ENCODE measurements at places on chromosomes 16 and 17.

GRCh38 chr16:46746821-46747776 is 1.0 kb downstream of the MYLK3 start:
- DNase-seq = peak; percentile 80

DNA sequence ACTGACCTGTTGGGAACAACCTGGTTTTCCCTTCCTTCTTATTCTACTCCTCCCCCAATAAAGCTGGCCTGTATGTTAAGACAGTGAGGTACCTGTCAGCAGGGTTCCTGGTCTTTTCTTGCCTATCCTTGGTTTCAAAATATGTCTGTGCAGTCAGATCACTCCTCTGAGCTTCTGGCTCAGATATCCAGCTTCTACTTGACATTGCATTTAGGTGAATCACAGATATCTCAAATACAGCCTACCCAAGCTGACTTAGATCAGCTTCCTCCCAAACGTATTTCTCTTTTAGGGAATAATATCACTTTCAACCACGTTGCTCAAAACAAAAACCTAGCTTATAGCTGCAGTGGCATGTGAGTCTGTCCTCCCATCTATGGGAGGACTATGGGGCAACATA is 48.7 kb downstream of the TEX14 start:
- no peak for DNase-seq

DNA sequence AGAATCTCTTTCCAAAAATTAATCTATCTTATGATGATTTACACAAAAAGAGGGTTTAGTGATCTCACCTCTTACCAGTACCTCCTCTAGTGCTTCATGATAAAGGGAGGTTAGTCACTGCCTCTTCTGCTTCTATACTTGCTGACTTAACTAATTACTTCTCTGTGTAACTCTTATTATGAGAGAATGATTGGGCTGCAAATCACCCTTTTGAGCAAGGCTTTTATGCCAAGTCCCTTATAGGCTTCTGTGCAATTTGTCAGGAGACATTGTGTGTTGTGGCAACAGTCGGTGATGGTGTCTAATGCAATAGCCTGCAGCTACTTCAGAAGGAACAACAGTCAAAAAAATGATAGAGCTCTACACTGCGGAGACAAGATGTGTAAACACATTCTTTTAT is 1568.1 kb upstream of the GOT2 start:
- no peak for DNase-seq

DNA sequence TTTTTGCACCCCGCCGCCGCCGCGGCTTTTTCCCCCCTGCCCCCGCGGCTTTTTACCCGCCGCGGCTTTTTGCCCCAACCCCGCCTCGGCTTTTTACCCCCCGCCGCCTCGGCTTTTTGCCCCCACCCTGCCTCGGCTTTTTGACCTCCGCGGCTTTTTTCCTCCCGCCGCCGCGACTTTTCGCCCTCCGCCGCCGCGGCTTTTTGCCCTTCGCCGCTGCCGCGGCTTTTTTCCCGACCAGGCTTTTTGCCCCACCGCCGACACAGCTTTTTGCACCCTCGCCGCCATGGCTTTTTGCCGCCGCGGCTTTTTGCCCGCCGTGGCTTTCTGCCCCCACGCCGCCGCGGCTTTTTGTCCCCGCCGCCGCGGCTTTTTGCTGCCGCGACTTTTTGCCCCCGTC is 137.0 kb upstream of the TP53TG3D start:
- no peak for DNase-seq

GRCh38 chr17:75135946-75136345 is 4.4 kb upstream of the NT5C start:
- DNase-seq = no peak

GRCh38 chr16:7303660-7304200 is 28.9 kb upstream of the RBFOX1 start:
- DNase-seq = peak; percentile 63

DNA sequence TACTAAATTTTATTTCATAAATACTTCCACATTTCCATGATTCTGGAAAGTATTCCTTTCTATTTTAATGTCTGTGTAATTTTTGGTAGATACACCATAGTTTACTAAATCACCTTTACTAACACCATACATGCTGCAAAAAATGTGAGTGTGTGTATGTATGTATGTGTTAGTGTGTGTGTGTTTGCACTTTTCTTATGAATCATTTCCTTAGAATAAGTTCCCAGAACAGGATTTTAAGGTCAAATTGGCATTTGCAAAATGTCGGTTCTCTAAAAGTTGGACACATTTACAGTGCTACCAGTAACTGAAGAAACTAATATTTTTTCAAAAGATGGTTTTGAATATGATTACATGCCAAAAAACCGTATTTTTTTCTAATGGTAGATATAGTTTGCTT is 137.1 kb downstream of the CYB561 start:
- no peak for DNase-seq

- DNase-seq = no peak
Observed at GRCh38 chr16:56880176-56880575, 15.2 kb downstream of the SLC12A3 start.

DNA sequence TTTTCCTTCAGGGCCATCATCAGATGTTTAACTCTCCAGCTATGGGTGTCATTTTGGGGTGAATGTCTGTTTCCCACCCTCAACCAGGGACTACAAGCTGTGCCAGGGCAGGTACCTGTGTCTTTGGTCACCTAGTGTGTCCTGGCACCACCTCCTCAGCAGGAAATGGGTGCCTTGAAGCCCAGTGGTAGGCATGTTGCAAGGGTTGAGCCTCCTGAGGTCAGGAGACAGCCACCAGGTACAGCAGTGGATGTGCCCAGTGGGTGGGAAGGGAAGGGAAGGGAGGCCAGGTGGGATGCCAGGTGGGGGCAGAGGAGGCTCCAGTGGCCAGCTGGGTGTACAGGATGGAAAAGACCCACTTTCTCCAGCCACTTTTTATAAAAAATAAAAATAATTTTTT is 25.5 kb upstream of the ADORA2B start:
- DNase-seq = no peak

DNA sequence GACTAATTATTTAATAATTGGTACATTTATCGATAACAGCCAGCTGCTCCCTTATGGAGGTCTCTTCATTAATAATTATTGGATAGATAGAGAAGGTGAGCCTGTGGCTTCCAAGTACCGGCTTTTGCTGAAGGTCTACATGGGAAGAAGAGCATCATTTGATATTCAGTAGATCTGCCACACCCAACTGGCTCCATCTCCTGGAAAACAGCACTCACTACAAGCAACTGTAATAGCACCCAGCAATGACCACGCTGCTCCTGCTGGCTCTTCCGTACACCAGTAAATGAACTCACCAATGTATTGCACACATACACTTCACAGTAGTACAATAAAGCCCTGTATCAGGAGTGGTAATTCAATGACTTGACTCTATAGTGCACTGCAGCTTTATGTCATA is 19.5 kb downstream of the MARVELD3 start:
- peak; percentile 73 for DNase-seq

- no peak for DNase-seq
Observed at GRCh38 chr17:45649796-45650195, 134.3 kb upstream of the CRHR1 start.

- DNase-seq = peak; percentile 47
Observed at GRCh38 chr17:10208604-10209193, 10.3 kb upstream of the GAS7 start.

GRCh38 chr17:45834471-45835396 is 9.9 kb upstream of the SPPL2C start:
- no peak for DNase-seq

GRCh38 chr17:82605939-82606600 is 42.2 kb downstream of the WDR45B start:
- DNase-seq = no peak

- DNase-seq = no peak
Observed at GRCh38 chr16:49821614-49822282, 34.2 kb downstream of the ZNF423 start.

DNA sequence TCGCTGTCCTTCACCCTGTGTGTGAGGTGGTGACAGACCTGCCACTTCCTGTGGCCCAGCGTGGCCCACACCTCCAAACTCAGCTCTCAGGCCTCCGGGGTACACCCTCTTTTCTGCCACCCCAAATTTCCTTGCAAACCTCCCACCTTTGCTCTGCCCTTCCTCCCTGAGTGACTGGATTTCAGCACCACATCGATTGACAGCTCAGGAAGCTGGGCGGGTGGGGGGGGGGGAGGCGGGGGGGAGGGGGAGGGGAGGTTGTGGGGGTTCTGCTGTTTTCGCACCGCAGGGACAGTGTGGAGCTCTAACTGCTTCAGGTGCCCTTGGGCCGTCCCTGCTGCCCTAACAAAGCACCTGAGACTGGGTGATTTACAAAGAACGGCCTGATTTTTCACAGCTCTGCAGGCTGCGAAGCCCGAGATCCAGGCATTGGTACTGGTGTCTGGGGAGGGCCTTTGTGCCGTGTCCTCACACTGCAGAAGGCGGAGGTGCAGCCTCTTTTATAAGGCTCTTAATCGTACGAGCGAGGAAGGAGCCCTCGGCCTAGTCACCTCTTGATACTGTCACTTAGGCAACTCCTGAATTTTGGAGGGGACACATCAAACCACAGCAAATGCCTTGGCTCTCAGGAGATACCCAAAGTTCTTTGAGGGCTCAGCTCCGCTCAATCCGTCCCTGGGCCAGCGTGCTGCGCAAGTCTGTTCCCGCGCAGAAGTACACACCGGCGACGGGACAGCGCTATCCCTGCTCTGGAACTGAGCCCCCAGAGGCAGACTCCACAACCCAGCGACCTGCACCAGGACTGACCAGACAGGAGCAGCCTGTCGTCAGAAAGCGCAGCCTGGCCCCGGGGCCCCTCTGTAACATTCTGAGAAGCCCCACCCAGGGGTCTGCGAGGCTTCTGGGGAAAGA is 3.6 kb downstream of the NDUFAF8 start:
- no peak for DNase-seq

- no peak for DNase-seq
Observed at GRCh38 chr16:67803894-67804293, 2.5 kb downstream of the RANBP10 start.

GRCh38 chr17:43477832-43478634 is 5.7 kb upstream of the DHX8 start:
- peak; percentile 47 for DNase-seq

- DNase-seq = no peak
Observed at GRCh38 chr17:681738-682529, 32.7 kb downstream of the VPS53 start.

GRCh38 chr16:70018254-70018653 is 67.1 kb downstream of the CLEC18A start:
- peak; percentile 80 for DNase-seq

DNA sequence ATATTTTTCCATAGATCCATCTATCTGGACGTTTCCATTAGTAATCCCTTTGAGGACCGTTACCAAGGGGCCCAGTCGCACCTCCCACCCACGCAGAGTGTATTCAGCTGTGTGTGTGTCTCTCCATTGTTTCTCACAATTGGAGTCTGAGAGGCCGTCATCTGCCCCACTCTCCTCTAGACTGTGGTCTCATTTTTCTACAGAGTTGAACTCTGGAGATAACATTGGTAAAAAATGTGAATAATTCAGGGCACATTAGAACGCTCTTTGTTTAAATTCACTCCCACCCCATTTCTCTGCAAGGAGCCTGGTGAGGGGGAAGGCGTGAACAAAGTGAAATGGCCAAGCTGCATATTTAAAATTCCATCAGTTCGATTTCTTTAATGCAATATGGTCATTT is 333.1 kb upstream of the MAF start:
- DNase-seq = no peak

DNA sequence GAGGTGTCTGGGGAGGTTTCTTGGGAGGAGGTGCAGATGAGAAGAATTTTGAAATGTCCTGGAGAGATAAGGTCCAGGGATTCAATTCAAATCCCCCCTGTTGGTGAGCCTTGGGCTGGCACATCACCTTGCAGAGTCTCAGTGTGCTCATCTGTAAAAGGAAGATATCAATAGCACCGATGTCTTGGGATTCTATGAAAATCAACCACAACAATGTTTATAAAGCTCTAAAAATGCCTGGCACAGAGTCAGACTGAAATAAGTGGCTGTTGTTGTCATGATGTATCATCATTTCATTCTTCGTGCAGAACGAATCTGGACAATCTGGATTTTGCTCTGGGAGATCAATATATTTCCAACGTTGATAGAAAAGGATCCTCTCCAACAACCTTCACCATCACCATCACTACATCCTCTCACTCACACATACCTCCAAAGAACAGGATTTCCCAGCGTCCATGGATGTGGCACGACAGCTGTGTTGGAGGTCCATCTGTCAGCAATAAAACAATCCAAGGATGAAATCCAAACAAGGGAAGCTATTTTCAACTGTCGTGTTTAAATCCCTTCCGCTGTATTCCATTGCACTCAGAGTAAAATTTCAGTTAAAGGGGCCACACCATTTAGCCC is 393.7 kb upstream of the DYNLRB2 start:
- DNase-seq = no peak

DNA sequence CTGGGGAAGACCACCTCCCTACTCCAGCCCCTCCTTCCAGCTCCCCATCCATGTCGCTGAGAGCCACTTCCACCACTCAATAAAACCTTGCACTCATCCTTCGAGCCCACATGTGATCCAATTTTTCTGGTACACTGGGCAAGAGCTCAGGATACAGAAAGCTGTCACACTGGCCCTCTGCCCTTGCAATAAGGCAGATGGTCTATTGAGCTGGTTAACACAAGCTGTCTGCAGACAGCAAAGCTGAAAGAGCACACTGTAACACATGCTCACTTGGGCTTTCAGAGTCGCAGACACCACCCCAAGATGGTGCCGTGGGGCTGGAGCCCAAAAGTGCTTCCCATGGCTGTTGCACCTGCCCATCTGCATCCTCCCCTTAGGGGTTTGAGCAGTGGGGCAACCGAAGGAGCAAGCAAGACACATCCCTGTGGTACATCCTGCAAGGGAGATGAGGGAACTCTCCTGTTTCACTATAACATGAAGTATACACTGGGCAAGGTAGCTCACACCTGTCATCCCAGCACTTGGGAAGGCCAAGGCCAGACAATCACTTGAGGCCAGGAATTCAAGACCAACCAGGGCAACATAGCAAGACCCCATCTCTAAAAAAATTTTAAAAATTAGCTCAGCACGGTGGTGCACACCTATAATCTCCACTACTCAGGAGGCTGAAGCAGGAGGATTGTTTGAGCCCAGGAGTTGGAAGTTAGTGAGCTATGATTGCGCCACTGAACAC is 52.8 kb upstream of the C17orf78 start:
- DNase-seq = no peak

- DNase-seq = peak; percentile 85
Observed at GRCh38 chr16:78249056-78249455, 149.6 kb downstream of the WWOX start.

DNA sequence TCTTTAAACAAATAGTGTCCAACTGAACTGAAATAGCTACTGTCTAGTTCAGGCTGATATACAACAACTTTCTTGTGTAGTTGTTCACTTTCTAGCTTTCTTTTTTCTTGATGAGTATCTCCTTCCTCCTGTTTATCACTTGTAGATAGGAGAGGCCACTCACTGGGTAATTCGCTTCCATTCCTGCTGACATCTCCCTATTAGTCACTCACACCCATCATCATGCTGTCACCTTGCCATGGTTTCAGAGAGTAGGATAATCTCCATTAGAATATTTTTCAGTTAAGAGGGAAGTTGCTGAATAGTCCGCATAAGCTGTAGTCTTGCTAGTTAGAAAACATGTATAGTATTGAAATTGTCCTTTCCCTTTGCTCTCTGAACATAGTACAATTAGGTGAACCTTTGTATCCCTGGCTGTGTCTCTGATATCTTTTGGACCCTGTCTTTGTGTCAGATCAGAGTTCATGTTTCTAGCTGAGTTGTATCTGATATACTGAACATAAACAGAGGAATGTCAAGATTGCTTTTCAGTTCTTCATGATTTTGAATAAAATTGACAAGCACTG is 64.4 kb upstream of the RASL10B start:
- DNase-seq = no peak

Measured in endodermal cell (in vitro differentiated cells).